PC-9 (cell line): ENCODE measurements at places on chromosomes 6 and 20. TPM values are rescaled to one million over a fixed set of nuclear protein-coding genes. Genes with fewer than 3 reads are reported as not detected.
A peak's percentile ranks its signal among the peaks of the same experiment; 100 is the strongest.

- peak; percentile 70 for DNase-seq
These were observed 154.4 kb upstream of the STMND1 start for GRCh38 chr6:16947375-16948015.

DNA sequence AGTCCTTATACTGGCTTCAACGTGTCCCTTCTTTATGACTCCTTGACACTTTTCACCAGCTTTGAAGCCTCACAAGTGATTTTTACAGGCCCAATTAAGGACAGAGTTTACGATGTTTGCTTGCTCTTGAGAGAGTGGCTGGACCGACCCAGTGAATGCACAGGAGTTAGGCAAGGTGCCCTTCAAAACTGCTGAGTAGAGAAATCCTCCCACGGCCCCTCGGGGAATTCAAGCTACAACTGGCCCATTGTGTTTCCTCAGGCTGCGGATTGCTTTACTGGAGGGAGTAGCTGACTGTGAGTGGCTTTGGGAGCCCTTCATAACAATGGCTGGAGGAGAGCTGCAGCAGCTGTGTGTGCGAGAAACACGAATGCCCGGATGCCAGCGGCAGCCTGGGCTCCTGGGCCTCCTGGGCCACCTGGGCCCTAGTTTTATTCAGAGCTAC, 50.0 kb downstream of the SGK1 start:
- DNase-seq: no peak

Gene CD40
- total RNA-seq: 7.3 and 13.6 TPM in 2 replicates

DNA sequence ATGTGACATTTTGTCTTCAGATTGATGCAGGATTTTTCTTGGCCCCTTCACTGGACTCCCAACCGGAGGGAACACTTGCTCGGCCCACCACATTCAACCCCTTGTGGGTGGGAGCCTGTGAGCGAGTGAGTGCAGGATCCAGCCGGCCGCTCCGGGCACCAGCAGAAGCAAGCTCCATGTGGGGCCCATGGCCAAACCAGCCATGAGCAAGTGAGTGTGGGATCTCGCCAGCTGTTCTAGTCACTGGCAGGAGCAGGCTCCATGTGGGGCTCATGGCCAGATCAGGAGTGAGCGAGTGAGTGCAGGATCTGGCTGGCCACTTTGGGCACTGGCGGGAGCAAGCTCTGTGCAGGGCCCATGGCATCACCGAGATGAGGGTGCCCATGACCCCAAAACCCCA, 42.6 kb downstream of the OSTM1 start:
- DNase-seq: no peak

DNA sequence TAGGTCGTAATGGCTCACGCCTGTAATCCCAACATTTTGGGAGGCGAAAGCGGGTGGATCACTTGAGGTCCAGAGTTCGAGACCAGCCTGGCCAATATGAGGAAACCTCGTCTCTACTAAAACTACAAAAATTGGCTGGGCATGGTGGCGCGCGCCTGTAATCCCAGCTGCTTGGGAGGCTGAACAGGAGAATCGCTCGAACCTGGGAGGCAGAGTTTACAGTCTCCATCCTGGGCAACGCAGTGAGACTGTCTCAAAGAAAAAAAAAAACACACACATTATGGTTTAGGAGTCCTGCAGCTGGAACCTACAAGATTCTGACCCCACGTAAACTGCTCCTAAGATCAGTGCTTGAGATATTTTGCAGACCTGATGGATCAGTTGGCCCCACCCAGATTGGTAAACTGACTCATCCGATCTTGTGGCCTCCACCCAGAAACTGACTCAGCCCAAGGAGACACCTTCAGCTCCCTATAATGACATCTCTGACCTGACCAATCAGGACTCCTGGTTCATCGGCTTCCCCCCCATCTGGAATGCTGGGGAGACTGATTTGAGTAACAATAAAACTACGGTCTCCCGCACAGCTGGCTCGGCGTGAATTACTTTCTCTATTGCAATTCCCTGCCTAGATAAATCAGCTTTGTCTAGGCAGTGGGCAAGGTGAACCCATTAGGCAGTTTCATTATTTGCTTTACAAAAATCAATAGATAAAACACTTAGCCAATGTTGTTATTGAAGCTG, 96.2 kb upstream of the BTN3A2 start:
- DNase-seq: peak; percentile 42

DNA sequence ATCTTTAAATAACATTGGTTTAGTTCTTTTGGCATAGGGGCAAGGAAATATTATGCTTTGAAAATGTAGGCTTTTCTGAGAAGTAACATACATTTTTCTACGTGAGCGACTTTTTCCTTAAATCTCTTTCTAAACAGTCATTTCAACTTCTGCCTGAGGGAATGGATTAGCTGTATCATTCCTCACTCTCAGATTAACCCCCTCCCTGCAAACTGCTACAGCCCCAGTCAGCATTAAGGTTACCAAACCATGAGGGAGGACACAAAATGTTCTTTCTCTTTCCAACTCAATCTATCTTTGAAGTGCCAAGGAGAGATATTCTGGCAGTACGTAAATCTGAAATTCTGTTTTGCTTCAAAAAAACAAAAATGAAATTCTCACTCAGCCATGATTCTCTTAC, 231.3 kb upstream of the FLRT3 start:
- DNase-seq: no peak

- DNase-seq: no peak
These were observed 4.6 kb downstream of the GPLD1 start for GRCh38 chr6:24484657-24485323.

- DNase-seq: no peak
These were observed 1.2 kb downstream of the SRSF12 start for GRCh38 chr6:89116702-89117101.

Gene PPARD
- total RNA-seq: 18.8 and 24.7 TPM in 2 replicates

Gene AP5S1
- total RNA-seq: 18.3 and 20.0 TPM in 2 replicates

Gene LTB
- 0.63 TPM in 1 of 2 replicates, not detected in the other for total RNA-seq

GRCh38 chr20:3163099-3164042, 3.7 kb upstream of the FASTKD5 start:
- DNase-seq: no peak

- no peak for DNase-seq
These were observed 32.2 kb upstream of the HEY2 start for GRCh38 chr6:125717120-125717731.

- no peak for DNase-seq
These were observed 570.0 kb downstream of the MMUT start for GRCh38 chr6:48893048-48893447.

DNA sequence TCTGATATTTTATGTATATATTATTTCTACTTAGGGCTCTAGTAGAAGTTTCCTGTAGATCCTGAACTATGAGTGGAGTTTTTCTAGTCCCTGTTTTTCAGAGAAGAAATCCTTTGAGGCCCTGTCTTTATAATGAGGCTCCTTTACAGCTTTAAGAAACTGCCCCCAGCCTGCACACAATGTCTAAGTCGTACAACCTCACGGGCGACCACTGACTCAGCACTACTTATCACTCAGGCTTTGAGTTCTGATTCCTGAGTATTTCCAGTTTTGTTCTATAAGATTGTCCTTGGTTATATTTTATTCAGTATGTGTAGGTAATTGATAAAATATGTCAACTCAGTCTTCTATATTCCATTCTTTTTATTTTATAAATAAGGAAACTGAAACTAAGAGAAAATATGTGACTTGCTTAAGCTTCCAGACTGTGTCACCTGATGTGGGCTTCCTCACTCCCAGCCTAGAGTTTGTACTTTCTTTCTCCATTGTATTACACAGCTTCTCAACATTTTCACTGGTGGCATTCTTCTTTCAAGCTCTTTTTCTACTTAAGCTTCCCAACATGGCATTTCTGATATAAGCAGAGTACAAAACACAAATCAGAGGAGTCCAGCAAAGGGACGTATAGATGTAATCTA, 167.0 kb downstream of the TBX18 start:
- no peak for DNase-seq

DNA sequence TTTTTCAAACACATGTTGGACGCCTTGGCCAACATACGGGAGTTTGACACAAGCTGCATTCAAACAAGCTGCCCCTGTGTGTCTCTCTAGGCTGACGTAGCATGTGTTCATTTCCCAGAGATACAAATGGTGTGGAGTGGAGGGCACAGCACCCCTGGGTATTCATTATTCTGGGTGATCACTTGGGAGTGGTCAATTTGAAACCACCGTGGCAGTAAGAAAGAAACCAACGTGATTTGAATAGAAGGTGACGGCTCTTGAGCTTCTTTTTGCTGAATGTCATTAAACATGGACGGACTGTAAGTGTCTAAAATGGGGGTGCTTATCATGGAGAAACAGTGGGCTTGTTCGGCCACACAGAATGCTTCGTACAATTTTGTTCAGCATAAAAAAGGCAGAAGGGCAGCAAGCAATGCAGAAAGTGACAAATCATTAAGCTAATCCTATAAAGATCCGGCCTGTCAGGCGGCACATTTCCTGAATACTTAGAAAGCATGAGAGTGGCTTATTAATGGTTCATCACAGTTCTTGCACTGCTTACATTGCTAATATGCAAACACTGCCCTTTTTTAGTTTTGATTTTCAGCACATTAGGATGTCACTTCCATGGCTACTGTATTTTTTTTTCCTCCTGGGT, 1261.9 kb upstream of the CITED2 start:
- no peak for DNase-seq

Gene BACH2
- total RNA-seq: 2.3 and 4.2 TPM in 2 replicates

- DNase-seq: no peak
These were observed 588 bp upstream of the NCOA3 start for GRCh38 chr20:47501116-47501481.

Gene TRIM15
- not detected in 2 replicates for total RNA-seq

- DNase-seq: peak; percentile 28
These were observed 142.2 kb downstream of the MOXD1 start for GRCh38 chr6:132259070-132259469.

GRCh38 chr6:166443166-166443565, 60.4 kb upstream of the MPC1 start:
- no peak for DNase-seq

DNA sequence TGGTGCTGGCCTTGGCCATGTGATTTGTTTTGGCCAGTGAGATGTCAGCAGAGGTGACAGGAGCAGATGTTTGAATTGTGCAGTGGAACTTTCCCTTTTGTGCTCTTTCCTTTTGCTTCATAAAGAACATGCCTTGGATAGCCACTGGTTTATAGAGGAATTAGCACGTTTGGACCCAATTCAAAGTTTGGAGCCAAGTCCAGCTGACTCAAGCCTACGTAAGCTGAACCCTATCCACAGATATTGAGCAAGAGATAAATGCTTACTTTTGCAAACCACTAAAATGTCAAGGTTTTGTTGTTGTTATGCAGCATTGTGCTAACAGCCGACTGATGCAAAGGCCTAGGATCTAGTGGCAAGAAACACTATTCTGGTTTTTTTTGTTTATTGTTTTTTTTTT, 230.9 kb upstream of the CITED2 start:
- DNase-seq: peak; percentile 15

DNA sequence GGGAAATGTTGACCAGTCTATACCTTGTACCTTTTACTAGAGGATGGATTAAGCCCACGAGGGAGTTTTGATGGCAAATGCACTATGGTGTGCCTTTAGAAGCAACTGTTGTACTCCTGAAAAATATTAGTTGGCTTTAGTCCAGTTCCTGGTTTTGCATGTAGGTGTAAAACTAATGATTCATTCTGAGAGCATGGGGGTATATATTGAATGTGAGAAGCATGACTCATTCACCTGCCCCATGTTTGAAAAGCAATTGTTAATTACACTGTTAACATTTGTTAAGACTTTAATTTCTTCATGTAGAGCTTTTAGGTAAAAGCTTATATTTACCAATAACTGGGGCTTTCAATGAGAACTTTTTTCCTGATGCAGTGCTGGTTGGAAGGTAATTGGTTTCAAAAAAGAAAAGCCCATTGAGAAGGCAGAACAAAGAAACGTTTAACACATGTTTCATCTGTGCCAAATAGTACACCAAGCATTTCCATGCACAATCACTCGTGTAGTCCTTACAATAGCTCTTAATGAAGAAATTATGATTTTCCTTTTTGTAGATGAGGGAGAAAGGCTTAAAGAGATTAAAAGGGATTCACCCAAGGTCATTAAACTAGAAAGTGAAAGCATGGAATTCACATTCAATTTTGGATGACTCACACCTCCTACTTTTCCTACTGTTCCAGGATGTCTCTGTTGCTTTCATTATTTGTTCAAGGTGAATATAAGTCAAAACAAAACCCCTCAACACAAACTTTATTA, 134.1 kb downstream of the CCDC170 start:
- DNase-seq: peak; percentile 71

DNA sequence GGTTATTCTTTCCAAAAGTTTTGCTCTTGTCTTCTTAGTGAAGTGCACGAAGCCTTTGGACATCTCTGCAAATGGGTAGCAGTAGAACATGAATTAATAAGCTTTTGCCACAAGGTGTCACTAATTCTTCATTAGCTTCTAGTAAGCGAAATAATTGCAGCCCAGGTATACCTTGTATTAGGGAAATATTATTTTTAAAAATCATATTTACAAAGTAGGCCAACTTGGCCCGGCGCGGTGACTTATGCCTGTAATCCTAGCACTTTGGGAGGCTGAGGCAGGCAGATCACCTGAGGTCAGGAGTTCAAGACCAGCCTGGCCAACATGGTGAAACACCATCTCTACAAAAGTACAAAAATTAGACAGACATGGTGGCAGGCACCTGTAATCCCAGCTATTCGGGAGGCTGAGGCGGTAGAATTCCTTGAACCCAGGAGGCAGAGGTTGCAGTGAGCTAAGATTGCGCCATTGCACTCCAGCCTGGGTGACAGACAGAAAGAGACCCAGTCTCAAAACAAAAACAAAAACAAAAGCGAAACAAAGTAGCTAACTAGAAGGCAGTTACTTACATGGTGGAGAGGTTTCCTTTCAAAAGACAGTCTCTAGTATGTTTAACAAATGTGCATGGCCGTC, 8.8 kb upstream of the RSPH3 start:
- DNase-seq: no peak

- DNase-seq: no peak
These were observed 12.9 kb upstream of the UQCC2 start for GRCh38 chr6:33724102-33725023.

- no peak for DNase-seq
These were observed 428.4 kb upstream of the CHD6 start for GRCh38 chr20:42046371-42047085.

- DNase-seq: no peak
These were observed 35.1 kb downstream of the SYNJ2 start for GRCh38 chr6:158016571-158017383.

Gene ZNF334
- 3.7 and 3.8 TPM in 2 replicates for total RNA-seq

Gene ELOVL4
- not detected in 2 replicates for total RNA-seq

Gene MOXD1
- total RNA-seq: 1.0 and 1.3 TPM in 2 replicates

DNA sequence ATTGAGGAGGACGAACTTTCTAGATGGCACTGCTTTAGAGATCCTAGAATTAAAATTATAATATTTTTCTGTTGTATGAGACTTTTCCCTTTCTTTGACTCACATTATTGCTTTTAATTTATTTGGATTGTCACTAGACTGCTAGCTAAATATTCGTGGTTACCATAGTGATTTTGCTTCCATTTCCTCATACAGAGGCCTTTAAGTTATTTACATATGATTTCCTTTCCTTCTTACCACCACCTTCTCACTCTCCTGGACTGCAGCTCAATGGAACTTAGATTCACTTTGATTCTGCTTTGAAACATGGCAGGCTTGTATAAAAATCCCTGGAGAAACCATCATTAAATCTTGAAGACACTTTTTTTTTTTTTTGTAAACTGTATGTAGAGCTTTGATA, 222.9 kb downstream of the LAMA2 start:
- DNase-seq: no peak

Gene TTK
- total RNA-seq: 28.7 and 40.3 TPM in 2 replicates

GRCh38 chr6:2465336-2465735, 219.9 kb upstream of the GMDS start:
- no peak for DNase-seq

Gene CYP39A1
- 2.9 and 5.6 TPM in 2 replicates for total RNA-seq

GRCh38 chr20:31663838-31664695, 26.4 kb downstream of the COX4I2 start:
- no peak for DNase-seq

Gene NRN1
- not detected in 2 replicates for total RNA-seq

GRCh38 chr6:157997893-157998608, 16.4 kb downstream of the SYNJ2 start:
- no peak for DNase-seq
